ENCODE measurements at places on chromosomes 4 and X.

DNA sequence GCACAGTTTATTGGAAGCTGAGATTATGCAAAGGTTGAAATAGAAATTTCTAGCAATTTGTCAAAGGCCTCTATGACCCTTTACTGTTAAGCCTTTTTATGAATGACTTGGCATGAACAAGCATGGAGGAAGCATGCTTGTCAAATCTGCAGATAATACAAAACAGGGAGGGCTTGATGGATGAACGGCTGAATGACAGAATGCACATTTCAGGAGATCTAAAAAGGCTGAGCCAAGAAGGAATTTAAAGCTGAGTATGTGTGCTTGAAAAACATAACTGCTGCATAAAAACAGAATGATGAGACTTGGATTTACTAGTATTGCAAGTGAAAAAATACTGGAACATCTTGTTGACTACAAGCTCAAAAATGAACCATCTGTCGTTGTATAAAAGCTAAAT lies 29.0 kb upstream of the UBE2K start:
- no peak for DNase-seq

GRCh38 chrX:69066966-69067525 lies 98.2 kb downstream of the PJA1 start:
- DNase-seq: no peak

DNA sequence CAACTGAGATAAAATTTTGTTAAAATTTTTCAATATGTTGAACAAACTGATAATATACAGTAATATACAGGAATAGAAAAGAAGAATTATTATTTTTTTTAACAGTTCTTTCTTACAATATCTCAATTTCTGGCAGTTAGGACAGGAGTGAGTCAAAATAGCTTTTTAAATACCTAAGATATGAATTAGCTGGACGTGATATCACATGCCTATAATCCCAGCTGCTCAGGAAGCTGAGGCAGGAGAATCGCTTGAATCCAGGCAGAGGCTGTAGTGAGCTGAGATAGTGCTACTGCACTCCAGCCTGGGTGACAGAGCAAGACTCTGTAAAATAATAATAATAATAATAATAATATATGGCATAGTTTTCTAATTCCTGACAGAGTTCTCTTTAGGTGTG lies 1039.3 kb downstream of the STPG2 start:
- no peak for DNase-seq

DNA sequence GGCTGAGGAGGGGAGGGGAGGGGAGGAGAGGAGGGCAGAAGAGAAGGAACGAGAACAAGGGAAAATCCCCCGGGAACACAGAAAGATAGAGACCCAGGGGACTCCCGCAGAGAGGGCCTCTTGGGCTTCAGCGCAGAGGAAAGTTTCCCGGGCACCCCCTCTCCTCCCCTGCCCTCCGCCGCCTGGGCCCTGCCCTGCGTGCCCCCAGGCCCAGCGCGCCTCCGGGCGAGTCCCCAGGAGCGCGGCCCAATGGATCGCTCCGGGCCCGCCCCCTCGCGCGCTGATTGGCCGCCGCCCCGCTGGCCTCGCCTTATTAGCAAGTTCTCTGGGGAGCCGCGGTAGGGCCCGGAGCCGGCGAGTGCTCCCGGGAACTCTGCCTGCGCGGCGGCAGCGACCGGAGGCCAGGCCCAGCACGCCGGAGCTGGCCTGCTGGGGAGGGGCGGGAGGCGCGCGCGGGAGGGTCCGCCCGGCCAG lies at the start of gene MSX1:
Gene MSX1 (plus strand): TSS at position 341 of the 474 bp plus-strand sequence. CDS start 235 bp downstream, outside the sequence.
- no peak for DNase-seq

DNA sequence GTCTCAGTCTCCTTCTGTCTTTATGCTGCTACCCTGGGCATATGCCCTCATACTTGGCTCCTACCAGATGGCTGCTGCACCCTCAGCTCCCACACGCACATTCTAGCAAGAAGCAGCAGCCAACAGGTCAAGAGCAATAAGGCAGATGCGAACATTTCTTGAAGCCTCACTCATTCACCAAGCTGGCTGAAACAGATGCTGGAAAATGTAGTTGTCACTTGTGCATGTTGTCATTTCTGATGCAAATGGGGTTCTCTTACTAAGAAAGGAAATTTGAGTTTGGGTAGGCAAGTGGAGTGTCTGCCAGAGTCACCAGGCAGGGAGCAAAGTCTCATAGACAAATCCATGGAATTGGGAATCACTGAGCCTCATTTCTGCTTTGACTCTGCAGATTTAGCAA lies 57.4 kb upstream of the SORBS2 start:
- no peak for DNase-seq

GRCh38 chr4:170386511-170386910 lies 296.8 kb upstream of the AADAT start:
- no peak for DNase-seq

GRCh38 chr4:23068756-23069155 lies 376.0 kb downstream of the GBA3 start:
- DNase-seq: no peak

DNA sequence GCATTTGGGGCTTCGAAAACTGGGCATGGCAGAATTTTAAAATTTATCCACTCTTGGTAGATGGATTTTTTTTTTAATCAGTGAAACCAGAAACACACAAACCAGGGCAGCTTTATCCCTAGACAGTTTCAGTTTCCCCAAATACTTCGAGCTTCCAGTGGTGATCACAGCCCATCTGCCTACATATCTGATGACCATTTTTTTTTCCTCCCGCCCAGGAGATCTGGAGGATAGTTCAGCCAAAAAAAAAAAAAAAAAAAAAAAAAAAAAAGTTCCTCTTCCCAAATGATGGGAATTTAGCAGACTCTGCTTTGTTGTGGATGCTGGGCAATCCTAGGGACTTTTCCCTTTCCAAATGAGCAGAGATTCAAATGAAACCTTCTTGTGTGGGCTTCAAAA lies 1.0 kb upstream of the TBC1D9 start:
- DNase-seq: no peak

All from DND-41 (cell line).